ENCODE measurements at places on chromosomes 1 and 21. TPM values are rescaled to one million over a fixed set of nuclear protein-coding genes. Genes with fewer than 3 reads are reported as not detected.

APCS gene
- total RNA-seq, result not detected

BGLAP gene
- 3.5 TPM for total RNA-seq

MROH7 gene
- total RNA-seq, result not detected

PAPPA2 gene
- total RNA-seq, result 0.15 TPM

FAM72B gene
- total RNA-seq, result 15.3 TPM

S100A13 gene
- 4.7 TPM for total RNA-seq

CCDC30 gene
- 2.2 TPM for total RNA-seq

SELP gene
- 0.66 TPM for total RNA-seq

ITGB2 gene
- total RNA-seq, result 569 TPM

SNRNP40 gene
- total RNA-seq, result 66.9 TPM

DISC1 gene
- 22.2 TPM for total RNA-seq

NBPF20 gene
- 1.3 TPM for total RNA-seq

SIM2 gene
- not detected for total RNA-seq

SPATA21 gene
- total RNA-seq, result not detected

MSH4 gene
- 0.25 TPM for total RNA-seq

S100A14 gene
- not detected for total RNA-seq

KCND3 gene
- total RNA-seq, result not detected

C1orf53 gene
- total RNA-seq, result not detected

DISP3 gene
- total RNA-seq, result 2.8 TPM

CDK11A gene
- total RNA-seq, result 78.3 TPM

KCNK2 gene
- not detected for total RNA-seq

SPRR1B gene
- not detected for total RNA-seq

SLC25A33 gene
- 3.0 TPM for total RNA-seq

FCRL2 gene
- total RNA-seq, result not detected

SMCP gene
- not detected for total RNA-seq

CCDC27 gene
- total RNA-seq, result not detected

CACNA1S gene
- not detected for total RNA-seq

KCNE2 gene
- not detected for total RNA-seq

LY9 gene
- 76.3 TPM for total RNA-seq

ZNF648 gene
- not detected for total RNA-seq

C8A gene
- not detected for total RNA-seq

SH3BGR gene
- total RNA-seq, result 1.3 TPM

IGSF21 gene
- not detected for total RNA-seq

FLG2 gene
- total RNA-seq, result not detected

INSRR gene
- total RNA-seq, result 0.08 TPM

MEX3A gene
- total RNA-seq, result not detected

CFAP74 gene
- total RNA-seq, result not detected

DNM3 gene
- total RNA-seq, result 1.7 TPM

All from activated naive CD4-positive, alpha-beta T cell treated with anti-CD3 and anti-CD28 coated beads, Interleukin-2, amount 10 ng/mL, durations not matched to agents 5 hours and 36 hours (primary cell).